RWPE1 (cell line): ENCODE measurements at places on chromosomes 16 and 17.

DNA sequence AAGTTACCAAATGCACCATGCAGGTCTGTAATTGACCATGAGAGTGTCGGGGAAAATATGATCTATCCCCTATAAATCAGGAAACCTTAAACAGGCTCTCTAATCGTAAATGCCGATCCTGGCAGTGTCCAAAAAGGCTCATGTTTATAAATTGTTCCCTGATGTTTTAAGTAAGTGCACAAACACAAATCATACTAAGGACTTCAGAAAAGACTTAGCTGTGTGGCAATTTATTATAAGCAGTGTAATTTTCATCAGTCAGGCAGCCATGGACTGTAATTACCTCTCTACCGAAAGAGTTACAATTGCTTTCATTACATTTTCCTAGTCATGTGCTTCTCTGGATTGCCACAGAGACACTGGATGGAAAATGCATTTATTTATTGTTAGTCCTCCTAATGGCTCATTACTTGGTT lies 73.4 kb upstream of the COX10 start:
- DNase-seq, result no peak

DNA sequence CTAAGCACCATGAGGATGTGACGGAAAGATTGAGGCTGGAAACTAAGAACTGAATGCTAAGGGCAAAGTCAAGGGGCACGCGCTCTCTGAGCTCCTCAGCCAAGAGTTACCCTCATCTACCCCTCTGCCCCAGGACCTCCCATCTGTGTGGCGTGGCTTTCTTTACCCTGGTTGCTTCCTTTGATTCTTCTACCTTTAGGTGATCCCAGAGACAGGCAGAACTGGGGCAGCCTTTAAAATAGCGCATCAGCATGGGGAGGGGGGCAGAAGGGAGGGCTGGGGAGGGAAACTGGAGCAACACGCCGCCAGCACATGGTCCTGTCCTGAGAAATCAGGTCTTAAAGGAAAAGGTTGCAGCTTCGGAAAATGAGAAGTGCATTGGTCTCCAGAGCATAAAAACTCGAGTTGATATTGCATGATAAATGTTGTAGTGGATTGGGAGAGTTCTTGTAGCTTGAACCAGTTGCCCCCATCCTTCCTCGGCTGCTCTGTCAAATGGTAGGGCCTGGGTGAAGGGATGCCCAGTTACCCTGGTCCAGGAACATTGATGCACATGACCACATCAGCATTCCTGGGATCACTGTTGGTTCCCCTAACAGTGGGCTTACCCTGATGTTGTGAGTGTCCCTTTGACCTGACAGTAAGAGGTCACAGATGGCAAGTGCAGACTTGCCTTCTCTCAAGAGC lies 29.7 kb downstream of the LDHD start:
- DNase-seq, result no peak

DNA sequence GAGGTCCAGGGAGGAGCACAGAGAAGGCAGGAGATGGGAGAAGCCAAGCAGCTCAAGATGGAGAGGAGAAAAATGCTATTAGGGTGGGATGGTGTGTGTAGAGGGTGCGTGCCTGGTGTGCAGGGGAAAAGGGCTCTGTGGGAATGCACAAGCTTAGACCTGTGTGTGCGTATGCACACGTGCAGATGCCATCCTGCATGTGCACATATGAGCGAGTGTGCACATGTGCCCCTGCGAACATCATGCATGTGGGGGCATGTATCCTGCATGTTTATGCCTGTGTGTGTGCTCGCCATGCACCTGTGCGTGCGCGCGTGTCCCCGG lies 438 bp upstream of the KCNJ12 start:
- DNase-seq, result no peak

DNA sequence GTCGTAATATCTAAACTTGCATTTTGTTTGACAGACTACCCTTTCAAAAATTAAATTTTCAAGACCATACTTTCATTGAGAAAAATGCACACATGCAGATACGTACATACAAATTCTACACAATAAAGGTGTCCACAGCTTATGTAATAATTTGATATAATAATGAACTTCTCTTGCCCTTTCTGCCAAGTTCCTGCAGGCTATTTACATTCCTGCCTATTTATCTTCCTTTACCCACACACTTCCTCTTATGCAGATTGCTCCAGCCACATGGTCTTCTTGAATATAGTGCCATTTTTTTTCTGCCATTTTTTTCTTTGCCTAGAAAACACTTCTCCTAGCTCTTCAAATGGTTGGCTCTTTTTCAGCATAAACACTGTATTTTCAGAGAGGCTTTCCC lies 826.9 kb upstream of the CDH8 start:
- DNase-seq, result no peak

DNA sequence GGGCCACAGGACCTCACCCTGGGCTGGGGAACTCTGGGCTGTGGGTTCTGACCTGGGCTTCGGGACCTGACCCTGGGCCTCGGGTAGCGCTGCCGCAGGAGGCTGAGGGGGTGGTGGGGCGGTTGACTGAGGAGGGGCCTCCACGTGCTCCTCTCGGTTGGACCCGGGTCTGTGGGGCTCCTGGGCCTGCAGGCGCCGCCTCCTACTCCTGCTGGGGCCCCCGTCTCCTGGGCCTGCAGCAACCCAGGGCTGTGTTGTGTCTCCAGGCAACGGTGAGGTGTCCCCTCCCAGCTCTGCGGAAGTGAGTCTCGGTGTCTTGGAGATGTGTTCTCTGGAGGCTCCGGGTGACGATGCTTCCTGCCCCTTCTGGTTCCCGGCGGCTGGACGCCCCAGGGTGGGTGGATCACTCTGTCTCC lies 41.5 kb upstream of the GNG13 start:
- no peak for DNase-seq
